Left renal pelvis (tissue), 4 donors: ENCODE measurements at places on chromosomes 1 and 21.

DNA sequence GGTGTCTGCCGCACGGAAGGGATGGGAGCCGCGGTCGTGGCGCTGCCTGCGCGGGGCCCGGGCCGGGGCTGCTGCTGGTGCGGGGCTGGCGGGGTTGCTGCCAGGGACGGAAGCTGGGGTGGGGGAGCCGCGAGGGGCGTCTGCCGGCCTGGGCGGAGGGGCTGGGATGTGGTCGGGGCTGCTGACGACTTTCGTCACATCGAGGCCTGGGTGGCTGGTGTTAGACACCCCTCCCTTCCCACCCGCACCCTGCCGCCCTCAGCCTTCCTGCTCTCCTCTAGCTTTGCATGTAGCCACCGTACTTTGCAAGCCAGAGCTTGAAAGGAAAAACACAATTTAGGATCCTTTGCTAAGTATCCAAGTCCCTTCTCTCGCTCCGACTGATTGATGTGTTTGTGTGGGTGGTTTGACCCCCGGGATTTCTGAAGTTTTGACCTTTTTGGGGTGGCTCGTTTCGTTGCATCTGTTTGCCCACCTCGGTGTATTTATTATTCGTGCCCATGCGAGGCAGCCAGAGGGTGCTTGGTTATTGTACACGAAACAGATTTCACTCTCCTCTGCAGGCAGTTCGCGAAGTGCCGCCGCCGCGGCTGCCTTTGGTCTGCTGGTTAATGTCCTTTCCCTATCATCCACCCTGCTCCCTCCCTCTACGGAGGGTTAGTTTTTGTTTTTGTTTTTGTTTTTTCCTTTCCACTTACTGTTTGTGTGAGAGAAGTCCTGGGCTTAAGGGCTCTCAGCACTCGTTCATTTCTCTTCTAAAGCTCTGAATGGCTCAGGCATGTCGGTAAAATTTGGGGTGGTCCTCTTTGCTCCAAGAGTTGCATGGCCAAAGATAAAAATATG lies 868 bp downstream of the C1orf21 start:
- DNase-seq: no peak

GRCh38 chr1:155920717-155921116 lies 9.6 kb upstream of the RIT1 start:
- DNase-seq: no peak

DNA sequence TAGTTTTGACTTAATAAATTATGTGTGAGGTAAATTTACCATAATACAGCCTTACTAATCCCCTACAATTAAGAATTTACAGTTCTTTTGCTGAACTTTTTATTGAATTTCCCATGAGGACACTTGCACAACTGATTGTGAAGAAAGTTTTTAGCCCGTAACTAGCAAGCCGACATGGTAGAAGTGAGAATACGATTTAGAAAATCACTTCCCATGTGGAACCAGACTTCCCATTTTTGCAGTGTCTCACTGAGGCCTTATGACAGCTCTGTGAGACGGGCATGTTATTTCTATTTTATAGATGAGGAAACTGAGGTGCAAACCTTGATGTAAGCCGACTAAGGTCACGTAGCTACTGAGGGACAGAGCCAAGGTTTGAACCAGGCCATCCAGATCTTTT lies 32.5 kb upstream of the LMO4 start:
- no peak for DNase-seq

DNA sequence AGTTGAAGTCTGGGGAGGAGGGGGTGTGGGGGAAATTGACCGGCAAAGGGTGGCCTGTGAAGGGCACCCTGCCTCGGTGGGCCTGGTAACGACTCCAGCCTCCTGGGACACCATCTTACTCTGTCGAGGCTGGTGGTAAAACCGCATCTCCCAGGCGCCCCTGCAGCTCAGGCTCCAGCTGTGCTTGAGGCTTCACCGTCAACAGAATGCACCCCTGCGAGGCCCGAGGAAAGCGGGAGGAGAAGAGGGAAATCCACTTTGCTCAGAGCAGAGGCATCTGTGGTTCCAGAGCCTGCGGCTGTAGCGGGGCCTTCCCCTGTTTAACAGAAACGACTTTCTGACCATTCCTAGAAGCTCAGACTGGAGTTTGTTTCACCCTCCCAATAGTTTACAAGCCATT lies 165.6 kb downstream of the NPHP4 start:
- no peak for DNase-seq
